ENCODE measurements at places on chromosomes 13 and 19. TPM values are rescaled to one million over a fixed set of nuclear protein-coding genes. Genes with fewer than 3 reads are reported as not detected.

FAM216B gene
- total RNA-seq = not detected

C13orf42 gene
- not detected for total RNA-seq

APOE gene
- 25.0 TPM for total RNA-seq

MBD3L2B gene
- total RNA-seq = not detected

ZNF569 gene
- 6.9 TPM for total RNA-seq

CAMSAP3 gene
- total RNA-seq = 2.1 TPM

SPIB gene
- not detected for total RNA-seq

ZNF837 gene
- 2.3 TPM for total RNA-seq

PDCD5 gene
- total RNA-seq = 131 TPM

TRAPPC2B gene
- total RNA-seq = 9.0 TPM

CEACAM5 gene
- total RNA-seq = 13.9 TPM

CGB3 gene
- total RNA-seq = not detected

SIGLEC11 gene
- total RNA-seq = 3.6 TPM

ICAM1 gene
- 8.8 TPM for total RNA-seq

ZSCAN5B gene
- not detected for total RNA-seq

SIGLEC14 gene
- 0.73 TPM for total RNA-seq

HIPK4 gene
- total RNA-seq = not detected

HNRNPUL1 gene
- 204 TPM for total RNA-seq

LENG9 gene
- 2.6 TPM for total RNA-seq

ENOX1 gene
- total RNA-seq = 11.6 TPM

SIRT2 gene
- 84.0 TPM for total RNA-seq
